Activated CD8-positive, alpha-beta memory T cell treated with anti-CD3 and anti-CD28 coated beads for 1 hour (primary cell): ENCODE measurements at places on chromosomes 1 and 21.

GRCh38 chr1:44786138-44786840 lies 1.7 kb downstream of the BEST4 start:
- peak; percentile 62 for DNase-seq

DNA sequence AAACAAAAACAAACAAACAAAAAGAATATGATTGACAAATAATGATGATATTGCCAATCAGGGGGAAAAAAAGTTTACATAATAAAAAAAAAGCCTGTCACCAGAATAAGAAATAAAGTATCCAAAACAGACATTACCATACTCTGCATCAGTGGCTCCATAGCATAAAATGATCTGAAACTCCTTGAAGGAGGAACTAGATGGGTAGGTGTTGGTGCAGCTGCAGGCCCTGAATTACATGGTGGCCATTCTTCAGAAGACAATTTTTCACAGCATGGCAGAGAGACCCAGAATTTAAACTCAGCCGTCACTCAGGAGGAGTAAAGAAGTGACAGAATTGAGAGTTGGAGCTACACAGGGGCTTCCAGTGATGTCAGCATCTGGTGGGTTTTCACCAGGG lies 60.2 kb downstream of the GLUL start:
- DNase-seq = no peak

DNA sequence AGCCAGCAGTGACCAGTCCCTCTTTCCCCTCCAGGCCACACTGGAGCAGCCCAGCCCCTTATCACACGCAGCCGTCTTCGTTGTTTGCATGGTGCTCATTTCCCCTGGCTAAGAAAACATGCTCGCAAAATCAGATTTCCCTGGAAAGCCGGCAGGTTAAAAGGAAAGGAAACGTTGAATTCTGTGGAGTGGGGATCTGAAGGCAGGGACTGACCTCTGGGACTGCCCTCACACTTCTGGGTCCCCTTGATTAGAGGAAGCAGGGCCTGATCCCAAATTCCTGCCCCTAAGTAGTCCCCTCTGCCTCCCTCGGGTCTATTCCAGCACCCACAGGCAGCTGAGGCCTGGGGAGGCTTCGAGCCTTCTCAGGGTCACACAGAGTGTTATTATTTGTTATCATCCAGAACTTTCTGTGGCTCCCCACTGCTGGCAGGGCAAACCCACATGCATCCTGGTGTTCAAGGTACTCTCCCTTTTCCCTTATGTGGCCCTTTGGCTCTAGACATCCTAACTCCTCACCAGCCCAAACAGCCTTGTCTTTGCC lies 125.2 kb upstream of the ZBTB40 start:
- no peak for DNase-seq

DNA sequence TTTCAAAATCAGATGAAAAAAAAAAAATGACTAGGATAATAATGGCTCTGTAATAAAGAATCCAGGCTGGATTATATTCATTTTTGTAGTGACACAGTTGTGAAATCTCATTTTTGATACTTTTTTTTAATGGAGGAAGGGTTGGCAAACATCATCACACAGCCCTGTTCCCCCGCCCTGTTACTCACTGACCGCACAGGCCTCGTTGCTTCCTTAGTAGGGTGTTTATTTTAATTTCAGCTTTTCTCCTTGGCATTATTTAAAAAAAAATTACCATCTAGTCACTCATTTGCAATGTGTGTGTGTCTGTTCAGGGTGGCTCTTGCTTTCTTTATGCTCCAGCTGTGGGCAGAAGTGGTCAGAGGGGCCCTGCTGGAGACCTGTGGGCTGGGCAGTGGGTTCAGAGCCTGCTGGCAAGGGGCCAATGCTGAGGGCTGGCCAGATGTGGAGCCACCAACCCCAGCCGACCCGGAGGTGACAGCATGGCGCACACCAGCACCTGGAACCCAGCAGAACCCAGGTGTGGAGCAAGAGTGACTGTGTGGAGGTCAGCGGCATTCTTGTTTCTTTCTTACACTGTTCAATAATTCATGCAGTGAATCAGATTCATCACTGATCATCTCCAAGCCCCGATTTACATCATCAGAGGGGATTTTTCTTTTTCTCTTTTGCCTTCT lies 44.6 kb downstream of the ZSCAN20 start:
- DNase-seq = no peak

GRCh38 chr1:50603274-50604271 lies 180.3 kb upstream of the DMRTA2 start:
- no peak for DNase-seq

- DNase-seq = no peak
Measured at GRCh38 chr1:94986783-94987182, 59.9 kb upstream of the CNN3 start.

DNA sequence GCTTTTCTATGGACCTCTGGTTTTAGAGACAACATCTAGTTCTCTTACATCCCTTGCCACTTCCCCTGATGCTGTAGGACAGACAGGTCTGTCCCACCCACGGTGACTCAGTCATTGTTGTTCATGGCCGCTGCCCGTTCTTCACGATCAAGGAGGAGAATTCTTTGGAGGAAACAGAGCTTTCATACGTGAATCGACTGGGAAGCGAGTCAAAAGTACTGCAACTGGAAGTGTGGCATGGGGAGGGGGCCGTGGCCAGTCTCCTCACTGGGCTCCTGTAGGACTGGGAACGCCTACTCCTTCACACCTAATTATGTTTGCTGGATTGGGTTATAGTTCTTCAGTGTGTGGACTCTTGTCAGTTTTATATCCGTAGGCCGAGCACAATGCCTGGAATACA lies 4.4 kb upstream of the SLC37A1 start:
- no peak for DNase-seq

- DNase-seq = peak; percentile 88
Measured at GRCh38 chr21:42227909-42228708, 9.2 kb downstream of the ABCG1 start.

DNA sequence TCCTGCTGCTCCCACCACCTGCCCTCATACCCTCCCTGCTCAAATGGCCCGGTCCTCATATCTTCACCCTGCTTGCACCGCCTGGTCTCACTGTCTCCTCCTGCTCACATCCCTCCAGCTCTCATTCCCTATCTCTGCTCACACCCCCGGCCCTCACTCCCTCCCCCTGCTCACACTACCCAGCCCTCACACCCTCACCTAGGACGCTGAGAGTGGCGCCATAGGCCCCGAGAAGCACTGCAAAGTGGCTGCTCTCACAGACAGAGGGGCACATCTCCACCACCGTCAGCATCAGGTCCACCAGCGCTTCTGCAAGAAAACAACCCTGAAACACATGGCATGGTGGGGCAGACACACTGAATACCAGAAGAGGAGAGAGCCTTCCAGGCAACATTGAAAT lies 38.6 kb downstream of the MRAP start:
- no peak for DNase-seq
